ENCODE measurements at places on chromosomes 11 and 22.
A peak's percentile ranks its signal among the peaks of the same experiment; 100 is the strongest.

GRCh38 chr22:30371981-30372380 is 15.2 kb downstream of the CCDC157 start:
- no peak for DNase-seq

- no peak for DNase-seq
These were observed 4.6 kb upstream of the MUC6 start for GRCh38 chr11:1041149-1041467.

DNA sequence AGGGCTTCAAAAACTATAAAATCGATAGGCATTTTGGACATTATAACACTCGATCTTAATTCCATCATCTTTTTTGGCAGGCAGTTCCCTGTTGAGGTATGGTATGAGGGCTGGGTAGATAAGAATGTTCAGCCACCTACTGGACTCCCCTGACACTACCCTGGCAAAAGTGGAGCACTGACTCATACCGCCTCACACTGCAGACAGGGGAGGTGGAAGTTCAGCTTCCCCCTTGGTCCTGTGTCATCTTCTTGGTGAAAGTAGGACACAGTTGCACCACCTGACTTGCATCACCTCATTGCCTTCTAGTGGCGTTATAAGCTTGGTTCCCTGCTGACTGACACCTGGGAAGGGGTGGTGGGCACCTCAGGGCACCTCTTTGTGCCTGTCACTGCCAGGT is 30.4 kb downstream of the PAAF1 start:
- no peak for DNase-seq

DNA sequence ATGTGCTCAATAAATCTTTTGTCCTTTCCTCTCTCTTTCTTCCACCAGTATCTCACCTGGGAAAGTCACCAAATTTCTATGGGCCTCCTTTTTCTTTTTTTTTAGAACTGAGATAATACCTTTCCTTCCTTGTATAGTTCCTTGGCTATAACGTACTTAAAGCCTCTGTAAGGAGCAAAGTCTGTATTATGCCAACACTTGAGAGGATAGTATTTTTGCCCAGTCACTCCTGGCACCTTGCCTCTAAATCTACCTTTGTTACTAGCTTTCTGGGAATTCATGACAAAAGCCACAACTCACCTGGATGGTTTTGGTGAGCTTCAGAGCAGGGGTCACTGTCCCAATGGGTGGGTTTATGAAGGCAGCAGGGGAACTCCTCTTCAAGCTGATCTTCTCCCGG is 12.2 kb downstream of the POLDIP3 start:
- DNase-seq, result no peak

GRCh38 chr11:83249972-83250593 is 36.1 kb downstream of the CCDC90B start:
- DNase-seq, result peak; percentile 53

- DNase-seq, result no peak
These were observed 138.1 kb upstream of the RAG2 start for GRCh38 chr11:36736103-36736502.

GRCh38 chr22:27267145-27267544 is 534.4 kb downstream of the MN1 start:
- no peak for DNase-seq

GRCh38 chr11:115144014-115144413 is 360.2 kb downstream of the CADM1 start:
- no peak for DNase-seq

GRCh38 chr11:73359930-73360742 is 16.1 kb upstream of the RELT start:
- DNase-seq, result no peak

GRCh38 chr11:77636731-77637344 is 756 bp downstream of the CLNS1A start:
- no peak for DNase-seq

DNA sequence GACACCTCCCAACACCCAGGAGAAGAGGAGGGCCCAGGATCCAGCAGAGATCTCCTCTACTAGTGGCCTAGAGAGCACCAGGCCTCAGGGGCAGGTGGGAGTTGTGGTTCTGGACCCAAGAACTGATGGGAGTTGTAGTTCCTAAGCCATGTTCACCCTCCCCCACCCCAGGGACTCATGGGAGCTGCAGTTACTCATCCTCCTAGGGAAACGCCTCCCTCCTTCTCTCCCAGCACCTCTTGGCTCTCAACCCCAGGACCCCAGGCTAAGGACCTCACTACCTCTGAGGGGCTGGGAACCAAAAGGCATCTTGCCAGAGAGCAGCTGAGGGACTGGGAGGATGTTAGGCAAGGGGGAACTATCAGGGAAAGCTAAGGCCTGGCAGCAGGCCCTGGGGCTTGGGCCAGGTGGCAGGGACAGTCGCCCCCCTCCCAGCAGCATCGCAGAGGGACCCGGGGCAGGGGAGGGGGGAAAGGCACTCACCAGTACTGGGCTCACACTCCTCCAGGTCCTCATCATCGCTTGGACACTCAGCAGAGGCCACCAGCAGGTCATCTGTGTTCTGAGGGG is 28.9 kb downstream of the SLC22A12 start:
- DNase-seq, result no peak

- no peak for DNase-seq
These were observed 95.3 kb downstream of the DBX1 start for GRCh38 chr11:20064961-20065405.

DNA sequence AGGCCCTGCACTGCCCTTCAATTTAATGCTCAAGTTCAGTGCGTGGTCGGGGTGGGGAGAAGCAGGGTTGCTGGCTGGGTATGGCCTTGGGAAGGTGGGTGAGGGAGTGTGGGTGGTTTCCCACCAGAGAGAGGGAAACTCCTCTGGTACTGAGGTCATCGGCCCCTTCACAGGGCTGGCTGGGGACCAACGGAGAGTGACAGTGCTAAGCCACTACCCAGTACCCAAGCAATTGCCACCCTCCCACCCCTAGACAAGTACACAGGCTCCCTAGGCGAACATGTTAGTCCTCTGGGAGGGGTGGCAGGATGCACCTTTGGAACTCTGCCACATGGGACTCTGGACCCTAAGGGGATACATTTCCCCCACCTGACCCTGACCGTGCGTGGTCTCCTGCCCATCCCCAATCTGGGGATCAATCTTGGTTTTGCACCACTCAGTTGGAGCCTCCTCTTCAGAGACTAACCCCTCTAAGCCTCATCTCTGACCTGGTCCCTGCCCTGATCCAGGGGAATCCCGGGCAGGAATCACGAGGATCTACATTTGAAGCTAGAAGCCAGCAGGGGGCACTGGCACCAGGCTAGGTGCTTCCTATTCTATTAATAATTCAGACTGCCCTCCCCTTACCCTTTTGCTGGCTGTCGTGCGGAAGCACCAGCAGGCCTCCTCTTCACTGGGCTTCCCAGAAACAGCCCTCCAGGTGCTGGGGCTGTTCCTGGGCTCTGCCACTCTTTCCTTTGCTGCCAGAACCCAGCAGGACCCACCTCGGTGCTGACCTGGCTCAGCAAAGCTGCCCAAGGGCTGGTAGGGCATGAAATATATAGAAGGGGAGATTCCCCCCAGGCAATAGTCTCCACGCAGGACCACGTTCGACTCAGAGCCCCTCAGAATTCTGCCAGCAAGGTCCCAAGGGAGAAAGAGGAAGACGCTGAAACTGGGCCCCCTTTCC is 377.7 kb downstream of the TENM4 start:
- no peak for DNase-seq

DNA sequence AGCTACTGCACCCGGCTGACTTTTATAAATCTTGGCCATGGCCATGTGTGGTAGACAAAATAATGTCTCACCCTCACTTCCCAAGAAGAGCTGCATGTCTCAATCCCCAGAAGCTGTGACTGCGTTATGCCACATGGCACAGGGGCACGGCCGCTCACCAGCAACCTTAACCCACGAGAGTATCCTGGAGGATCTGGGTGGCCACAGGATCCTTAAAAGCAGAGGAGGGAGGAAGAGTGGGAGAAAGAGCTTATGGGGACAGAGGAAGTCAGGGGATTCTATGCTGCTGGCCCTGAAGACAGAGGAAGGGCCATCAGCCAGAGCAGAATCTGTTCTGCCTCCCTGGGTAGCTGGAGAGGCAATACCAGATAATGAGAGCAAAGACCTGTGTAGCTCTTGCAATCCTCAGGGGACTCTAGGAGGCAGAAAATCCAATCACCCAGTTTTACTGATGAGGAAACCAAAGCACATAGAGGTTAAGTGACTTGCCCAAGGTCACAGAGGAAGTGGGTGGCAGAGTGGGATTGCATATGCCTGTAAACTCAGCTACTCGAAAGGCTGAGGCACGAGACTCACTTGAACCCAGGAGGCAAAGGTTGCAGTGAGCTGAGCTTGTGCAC is 55.3 kb downstream of the CELSR1 start:
- DNase-seq, result no peak

- no peak for DNase-seq
These were observed 30.1 kb upstream of the OAF start for GRCh38 chr11:120180551-120181232.

GRCh38 chr11:128642571-128642970 is 51.3 kb upstream of the FLI1 start:
- DNase-seq, result no peak

DNA sequence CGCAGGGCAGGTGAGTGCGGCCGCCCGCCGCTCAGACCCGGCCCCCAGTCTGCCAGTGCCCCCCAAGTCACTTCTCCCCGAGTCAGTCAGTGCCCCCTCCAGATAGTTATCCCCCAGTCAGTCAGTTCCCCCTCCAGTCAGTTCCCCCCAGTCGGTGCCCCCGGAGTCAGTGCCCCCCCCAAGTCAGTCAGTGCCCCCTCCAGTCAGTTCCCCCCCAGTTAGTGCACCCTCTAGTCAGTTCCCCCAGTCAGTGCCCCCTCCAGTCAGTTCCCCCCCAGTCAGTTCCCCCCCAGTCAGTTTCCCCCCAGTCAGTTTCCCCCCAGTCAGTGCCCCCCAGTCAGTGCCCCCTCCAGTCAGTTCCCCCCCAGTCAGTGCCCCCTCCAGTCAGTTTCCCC is 411 bp downstream of the PPP6R2 start:
- no peak for DNase-seq

DNA sequence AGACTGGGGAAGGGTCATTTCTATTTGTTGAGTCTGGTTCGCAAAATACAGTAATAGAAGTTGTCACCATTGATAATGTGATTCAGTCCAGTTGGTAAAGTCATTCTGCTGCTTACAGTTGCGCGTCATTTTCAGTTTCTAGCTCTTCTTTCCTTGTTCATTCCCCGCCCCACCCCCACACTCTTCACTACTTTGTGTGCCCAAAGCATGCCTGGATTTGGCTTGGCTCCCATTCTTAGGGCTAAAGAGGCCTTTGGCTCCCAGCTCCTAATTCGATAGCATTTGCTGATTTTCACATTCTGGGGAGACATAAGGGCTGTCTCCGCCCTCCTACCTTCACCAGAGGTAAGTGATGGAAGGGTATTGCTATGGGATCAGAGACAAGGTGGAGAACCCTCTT is 43.0 kb downstream of the CECR2 start:
- DNase-seq, result peak; percentile 32

DNA sequence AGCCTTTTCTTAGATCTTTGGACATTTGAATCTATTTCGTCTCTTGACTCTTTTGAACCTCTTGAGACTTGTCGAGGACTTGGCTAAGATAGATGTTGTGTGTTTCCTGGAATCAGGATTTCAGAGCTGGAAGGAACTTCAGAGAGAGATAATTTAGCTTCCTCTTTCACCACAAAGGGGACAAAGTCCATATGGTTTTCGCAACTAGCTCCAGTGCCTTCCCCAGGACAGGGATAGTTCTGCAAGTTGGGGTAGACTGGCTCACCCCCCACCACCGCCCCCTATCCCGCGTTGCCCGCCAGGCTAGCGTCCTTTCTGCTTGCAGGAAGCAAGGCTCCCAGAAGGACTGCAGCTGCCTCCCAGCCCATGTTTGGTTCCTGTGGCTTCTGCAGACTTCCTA is 75.7 kb upstream of the MYO18B start:
- no peak for DNase-seq

- no peak for DNase-seq
These were observed at the start of gene GDPD4 for GRCh38 chr11:77301510-77301909. GDPD4 (minus strand) TSS chr11:77301686; CDS start chr11:77285137, 16,549 bp downstream.

GRCh38 chr11:126548581-126549550 is 193.4 kb downstream of the ST3GAL4 start:
- DNase-seq, result no peak

DNA sequence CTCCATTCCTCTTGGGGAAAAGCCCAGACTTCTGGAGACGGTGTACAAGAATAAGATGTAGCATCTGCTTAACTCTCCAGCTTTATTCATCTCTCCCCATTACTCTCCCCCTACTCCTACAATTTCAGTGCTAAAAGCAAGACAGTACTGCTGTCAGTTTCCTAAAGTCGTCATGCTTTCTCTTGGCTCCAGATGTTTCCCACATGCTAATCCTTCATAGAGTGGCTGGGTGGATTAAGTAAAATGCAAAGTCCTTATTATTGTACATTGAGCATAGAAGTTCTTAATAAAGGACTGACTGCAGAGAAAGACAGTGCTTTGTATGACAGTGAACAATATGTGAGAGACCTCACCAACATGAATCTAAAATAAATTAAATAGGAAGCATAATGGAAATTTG is 142.2 kb upstream of the UBASH3B start:
- no peak for DNase-seq

DNA sequence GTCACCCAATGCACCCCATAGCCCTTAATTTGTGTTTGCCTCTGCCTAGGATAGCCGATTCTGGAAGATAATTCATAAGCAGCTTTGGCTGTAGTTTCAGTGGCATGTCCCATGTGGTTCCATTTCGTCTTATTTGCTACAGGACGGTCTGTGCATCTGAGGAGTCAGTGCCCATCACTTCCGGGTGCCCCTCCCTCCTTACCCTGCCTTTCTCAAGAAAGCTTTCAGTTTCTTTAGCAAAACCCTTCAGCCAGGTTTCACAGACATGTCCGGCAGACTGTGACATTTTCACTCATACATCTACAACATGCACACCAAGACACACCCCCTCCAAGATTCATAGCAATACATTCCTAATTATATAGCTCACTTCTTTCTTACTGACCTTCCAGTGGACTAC is 14.3 kb downstream of the TP53AIP1 start:
- no peak for DNase-seq

GRCh38 chr11:21631991-21632390 is 560.9 kb upstream of the ANO5 start:
- DNase-seq, result no peak

GRCh38 chr11:66493130-66493529 is 12.9 kb downstream of the DPP3 start:
- DNase-seq, result no peak

DNA sequence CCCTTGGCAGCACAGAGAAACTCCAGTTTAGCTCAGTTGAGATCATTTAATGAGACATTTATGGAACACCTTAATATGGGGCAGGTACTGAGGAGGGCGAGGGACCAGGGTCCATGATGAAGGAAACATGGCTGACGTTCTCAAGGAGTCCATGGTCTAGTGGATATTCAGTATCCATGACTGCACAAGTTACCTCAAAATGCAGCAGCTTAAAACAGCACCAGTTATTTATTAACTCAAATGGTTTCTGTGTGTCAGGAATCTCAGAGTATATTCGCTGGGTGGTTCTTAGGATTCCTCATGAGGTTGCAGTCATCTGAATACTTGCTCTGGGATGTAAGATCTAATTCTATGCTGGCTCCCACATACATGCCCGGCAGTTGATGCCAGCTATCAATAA is 346.8 kb downstream of the LARGE1 start:
- no peak for DNase-seq
